ENCODE measurements at places on chromosomes 5 and 9.

GRCh38 chr5:1462358-1462757, 17.1 kb upstream of the SLC6A3 start:
- DNase-seq, result no peak

- no peak for DNase-seq
These were observed 413.5 kb upstream of the CLINT1 start for GRCh38 chr5:158272409-158272808.

- no peak for DNase-seq
These were observed 66.7 kb downstream of the PCDH1 start for GRCh38 chr5:141811287-141812155.

GRCh38 chr5:83414601-83415000, 56.9 kb upstream of the VCAN start:
- no peak for DNase-seq

DNA sequence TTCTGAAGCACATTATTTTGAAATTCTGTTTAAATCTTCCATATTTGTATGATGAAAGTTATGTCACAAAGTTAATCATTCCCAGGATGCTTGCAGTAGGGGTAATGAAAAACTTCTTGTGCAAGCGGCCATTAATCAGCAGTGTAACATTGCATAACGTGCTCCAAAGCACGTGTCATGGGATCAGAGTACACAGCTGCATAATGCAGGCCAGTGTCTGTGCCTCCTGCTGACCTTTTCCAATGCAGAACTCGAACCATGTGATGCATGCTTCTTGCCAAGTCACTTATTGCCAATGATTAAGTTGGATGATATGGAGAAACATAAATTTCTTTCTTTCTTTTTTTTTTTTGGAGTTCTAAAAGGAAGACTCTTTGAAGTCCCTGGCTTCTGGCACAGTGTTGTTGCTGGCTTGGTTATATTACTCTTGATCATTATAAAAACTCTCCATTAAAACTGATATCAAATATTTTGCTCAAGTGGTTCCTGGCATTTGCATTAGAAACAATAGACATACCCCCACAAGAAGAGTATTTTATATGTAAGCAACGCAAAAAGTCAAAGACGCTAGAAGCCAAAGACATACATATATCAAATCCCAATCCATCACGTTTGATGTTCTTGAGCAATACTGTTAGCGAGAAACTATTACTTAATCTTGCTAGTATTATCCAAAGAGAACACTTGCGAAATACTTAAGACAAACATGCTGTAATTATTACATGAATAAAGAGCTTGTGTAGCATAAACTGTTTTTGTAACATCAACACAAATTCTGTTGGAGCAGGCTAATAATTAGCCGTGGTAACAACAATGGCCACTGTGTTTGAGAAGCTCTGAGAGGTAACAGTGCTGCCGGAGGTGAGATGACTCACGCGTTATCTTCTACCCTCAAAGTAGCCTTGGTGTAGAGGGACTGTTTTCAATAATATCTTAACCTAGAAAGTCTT, 164.2 kb downstream of the AUH start:
- peak; percentile 93 for DNase-seq

- DNase-seq, result no peak
These were observed 88.2 kb downstream of the LIFR start for GRCh38 chr5:38468202-38468673.
